Karpas-422 (cell line): ENCODE measurements at places on chromosomes 2 and 18. TPM values are rescaled to one million over a fixed set of nuclear protein-coding genes. Genes with fewer than 3 reads are reported as not detected.

DNA sequence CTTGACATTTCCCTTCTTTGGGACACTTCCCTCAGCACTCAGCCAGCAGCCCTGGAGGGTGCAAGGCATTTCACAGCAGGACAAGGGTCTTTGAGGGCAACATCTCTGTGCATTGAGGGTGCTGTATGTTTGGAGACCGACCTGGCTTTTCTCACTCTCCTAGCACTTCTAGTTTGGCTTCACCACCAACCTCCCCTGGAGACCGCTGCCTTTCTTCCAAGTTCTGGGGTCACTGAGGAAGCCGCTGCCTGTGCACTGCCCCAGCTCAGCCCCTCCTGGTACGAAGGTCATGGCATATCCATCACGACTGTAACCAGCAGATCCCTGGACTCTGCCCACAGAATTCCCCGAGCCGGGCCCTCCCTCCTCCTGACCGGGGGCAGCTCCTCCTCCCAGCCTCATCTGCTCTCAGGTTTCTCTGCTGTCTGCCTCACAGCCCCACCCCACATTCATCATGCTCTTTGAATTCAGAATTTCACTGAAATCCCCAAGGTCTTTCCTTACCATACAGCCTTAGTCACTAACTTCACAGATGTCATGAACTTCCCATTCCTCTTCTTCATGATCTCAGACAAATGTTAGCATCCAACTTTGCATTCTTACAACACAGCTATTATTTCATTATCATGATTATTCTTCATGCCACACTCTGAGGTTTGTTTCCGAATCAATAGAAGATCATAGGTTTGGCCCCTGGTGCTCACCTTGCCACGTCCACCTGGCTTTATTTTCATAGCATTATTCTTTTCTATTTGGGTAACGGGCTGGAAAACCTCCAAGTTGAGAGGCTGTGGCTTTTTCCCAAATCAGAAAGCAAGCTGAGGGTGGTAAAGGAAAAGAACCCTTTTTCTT, 113.0 kb upstream of the COPS8 start:
- no peak for DNase-seq
- no peak overlapping the region for H3K27ac ChIP-seq
- no peak overlapping the region; the same call in 1 of the 2 replicates for H3K4me3 ChIP-seq
- no peaks in the 10 kb centered on the region for H3K27me3 ChIP-seq

DNA sequence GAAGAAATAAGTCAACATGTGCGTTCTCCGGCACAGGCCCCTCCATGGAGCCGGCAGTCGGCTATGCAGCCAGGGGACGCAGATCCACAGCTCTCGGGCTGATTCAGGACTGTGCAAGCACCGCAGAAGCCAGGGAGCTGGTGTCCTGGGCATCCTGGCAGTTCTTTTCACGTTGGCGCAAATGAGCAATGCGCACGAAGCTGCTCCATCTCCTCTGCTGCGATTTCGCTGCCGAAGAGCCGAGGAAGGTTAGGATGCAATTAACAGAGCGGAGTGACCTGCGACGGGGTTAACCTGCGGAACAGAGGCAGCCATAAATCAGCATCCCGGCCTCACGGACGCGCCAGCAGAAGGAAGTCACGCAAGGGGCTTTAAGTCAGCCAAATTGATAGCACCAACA, 107.1 kb upstream of the POU3F3 start:
- no peaks in the 10 kb centered on the region for H3K27me3 ChIP-seq
- H3K4me1 ChIP-seq = no peaks in the 10 kb centered on the region
- H3K36me3 ChIP-seq = no peaks in the 10 kb centered on the region
- no peak for DNase-seq
- H3K27ac ChIP-seq = no peak overlapping the region
- no peak overlapping the region for H3K4me3 ChIP-seq

- no peak for DNase-seq
- H3K4me3 ChIP-seq = no peak overlapping the region
- no peaks in the 10 kb centered on the region for H3K4me1 ChIP-seq
- no peaks in the 10 kb centered on the region for H3K27me3 ChIP-seq
- no peaks in the 10 kb centered on the region for H3K36me3 ChIP-seq
Measured at GRCh38 chr2:104049981-104050380, 803.9 kb upstream of the POU3F3 start.

The TPGS2 gene
- total RNA-seq = 116 and 160 TPM in 2 replicates

The C2orf15 gene
- total RNA-seq = 1.4 and 2.0 TPM in 2 replicates
